Activated CD4-positive, alpha-beta T cell treated with anti-CD3 and anti-CD28 coated beads for 24 hours (primary cell): ENCODE measurements at places on chromosomes 3 and 15.

GRCh38 chr3:110568246-110568645, 503.4 kb upstream of the NECTIN3 start:
- DNase-seq, result no peak

DNA sequence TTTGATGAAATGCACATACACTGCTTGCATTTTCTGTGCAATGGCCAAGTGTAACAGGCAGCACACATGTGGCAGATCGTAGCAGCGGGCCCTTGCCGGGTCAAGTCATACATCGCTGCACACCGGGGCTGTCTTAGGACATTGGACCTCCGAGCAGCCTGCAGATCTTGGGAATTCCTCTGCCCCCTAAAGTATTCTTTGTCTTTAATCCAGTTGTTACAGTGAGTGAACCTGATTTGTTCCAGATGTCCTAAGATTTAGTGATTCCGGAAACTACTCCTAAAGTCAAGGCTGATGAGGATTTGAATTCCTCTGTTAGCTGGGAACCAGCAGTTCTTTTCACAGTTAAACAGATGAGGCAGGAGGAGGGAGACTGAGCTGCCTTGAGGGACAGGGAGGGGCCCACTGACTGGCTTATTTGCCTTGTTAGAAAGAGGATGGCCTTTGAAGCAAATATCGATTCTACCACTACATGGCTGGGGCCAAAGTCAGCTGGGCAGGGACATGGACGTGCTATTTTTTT, 190.7 kb upstream of the CTDSPL start:
- no peak for DNase-seq

DNA sequence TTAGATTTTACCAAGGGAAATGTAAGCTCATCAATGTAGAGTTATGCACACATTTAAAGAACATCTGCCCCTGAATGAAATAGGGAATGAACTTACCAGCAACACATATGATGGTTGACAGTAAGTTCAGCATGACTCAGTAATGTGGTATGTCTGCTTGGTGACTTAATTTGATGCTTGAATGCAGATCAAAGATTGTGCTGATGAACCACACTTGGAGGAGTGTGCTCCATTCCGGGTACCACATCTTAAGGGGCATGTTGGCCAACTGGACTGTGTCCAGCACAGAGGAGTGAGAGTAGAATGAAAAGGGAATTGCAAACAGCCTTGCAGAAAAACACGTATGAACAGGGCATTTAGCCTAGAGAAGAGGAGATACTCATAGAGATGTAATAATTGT, 171.0 kb upstream of the RARB start:
- DNase-seq, result no peak

DNA sequence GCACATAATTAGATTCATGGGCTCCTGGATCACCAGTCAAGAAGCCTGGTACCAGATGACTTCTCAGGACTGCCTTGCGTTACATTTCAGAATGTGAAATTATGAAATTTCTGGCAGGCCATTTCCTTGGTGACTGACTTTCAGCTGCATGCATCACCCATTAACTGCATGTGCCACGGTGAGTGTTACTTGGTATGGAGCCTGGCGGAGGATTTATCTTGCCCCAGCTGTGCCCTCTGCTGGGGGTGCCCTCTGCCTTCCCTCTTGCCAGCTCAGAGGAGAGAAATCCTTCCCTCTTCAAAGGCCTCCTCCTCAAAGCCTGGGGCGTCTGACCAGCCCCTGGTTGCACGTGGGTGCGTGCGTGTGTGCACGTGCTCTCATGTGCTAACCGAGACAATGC, 57.7 kb upstream of the CTSH start:
- no peak for DNase-seq

DNA sequence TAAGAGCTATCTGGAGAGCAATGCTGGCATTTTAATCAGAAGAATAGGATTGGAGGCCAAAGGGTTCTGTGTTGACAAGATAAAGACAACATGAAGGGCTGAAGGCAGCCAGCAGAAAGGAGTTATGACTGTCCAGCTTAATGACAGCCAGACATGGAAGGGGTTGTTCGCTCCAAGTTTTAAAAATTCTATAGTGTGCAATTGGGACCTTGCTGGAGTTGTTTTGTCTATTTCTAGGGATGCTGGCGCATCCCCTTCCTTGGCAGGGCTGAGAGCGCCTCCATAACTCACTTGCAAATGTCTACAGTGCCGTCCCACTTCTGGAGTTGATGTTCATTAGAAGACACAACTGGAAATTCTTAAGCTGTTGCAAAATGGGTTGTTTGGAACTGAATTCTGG, 200.7 kb downstream of the TLE3 start:
- no peak for DNase-seq

- DNase-seq, result no peak
Observed at GRCh38 chr3:122799322-122799721, 4.5 kb downstream of the SLC49A4 start.

DNA sequence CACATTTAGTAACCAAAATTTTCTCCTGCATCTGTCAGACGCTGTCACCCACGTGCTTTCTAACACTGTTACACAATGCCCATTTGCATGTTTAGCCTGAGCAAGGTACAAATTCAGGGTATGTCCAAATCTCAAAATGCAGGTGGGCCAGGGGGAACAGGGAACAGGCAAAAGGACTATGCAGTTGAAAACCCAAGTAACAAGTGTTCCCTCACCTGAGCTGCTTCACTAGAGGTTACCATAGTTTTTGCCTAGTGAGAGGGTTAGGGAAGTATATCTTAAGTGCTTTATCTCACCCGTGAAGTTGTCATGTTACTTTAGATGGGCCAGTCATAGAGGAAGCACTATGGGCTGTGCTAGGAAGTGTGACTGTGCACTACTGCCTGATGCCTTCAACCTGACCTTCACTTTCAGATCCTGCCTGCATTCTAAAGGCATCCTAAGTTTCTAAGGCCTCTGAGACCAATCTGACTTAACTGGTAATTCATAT, 6.0 kb upstream of the TMEM87A start:
- no peak for DNase-seq

DNA sequence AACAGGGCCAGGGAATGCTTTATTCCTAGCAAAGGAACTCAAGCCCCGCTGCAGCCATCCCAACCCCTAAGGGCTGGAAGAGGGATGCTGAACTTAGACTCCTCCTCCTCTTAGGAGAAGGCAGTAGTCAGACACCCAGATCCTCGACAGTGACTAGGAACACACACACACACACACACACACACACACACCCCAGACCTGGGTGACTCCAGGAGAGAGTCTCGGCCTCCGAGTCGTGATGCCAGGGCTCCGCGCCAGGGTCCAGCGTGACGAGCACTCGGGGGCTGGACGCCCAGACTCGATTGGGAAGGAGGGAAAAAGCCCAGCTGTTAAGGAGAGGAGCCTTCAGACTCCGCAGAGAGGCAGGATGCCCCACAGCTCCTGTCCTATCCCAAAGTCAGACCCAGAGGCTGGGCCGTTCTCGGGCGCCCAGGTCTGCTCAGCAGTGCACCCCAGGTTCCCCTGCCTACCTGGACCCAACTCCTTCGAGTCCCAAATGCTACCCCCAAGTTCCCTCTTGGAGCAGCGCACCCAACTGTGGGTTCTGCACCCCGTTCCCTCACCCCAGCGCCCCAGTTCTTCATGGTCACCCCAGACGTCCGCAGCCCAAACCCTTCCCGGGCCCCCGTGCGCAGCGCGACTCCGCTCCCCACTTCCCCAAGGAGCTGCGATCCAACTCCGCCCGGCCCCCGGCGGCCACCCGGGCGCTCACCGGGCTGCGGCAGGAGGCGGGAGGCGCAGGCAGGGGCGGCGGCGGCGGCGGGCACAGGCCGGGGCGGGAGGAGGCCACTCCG, 421 bp downstream of the BMF start:
- no peak for DNase-seq

DNA sequence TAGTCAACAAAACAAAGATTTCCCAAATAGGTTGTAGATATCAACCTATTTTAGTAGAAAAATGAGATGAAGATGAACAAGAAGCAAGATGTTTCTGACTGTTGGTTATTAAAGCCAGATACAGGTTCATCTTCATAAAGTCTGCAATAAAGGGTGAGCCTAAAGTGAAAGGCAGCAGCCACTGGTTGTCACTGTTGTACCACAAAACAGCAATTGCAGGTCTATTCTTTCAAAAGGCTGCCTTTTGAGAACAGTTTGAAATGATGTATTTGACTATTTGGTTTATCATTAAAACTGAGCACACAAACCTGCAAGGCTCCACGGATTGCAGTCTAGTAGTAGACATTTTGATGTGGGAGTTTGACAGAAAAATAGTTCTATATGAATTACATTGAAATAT, 543.4 kb downstream of the GBE1 start:
- DNase-seq, result no peak

DNA sequence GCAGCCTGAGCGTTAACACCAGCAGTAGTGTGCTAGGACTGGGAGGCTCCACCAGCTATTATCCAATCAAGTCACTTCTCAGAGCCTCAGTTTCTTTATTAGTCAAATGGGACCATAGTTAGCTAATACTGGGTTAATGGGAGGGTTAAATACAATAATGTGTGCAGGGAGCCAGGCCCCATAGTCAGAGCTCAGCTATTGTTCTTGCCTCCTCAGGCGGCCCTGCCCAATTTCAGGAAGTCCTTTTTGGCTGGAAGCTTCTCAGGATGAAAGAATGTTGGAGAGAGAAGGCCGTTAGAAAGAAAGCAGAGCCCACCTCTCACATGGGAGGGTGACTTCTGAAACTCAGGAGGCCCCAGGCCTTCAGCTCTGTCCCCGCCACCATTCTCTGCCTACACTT, 39.5 kb upstream of the SMAD6 start:
- DNase-seq, result no peak

DNA sequence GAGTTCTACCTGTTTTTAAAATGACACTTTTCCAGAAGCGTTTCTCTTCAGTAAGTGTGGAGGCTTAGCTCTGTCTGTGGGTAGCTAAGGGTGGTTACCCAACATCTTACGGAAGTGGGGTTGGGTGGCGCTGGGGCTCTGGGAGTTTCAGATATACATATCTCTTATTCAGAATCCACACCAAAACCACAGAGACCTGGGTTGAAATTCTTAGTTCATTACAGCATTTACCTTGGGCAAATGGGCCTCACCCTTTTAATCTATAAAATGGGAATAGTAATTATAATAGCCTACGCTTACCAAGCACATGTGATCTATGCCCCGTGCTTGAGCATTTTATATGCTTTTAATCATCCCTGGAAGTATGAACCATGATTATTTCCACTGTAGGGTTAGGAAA, 9.4 kb downstream of the PTPRG start:
- no peak for DNase-seq

- no peak for DNase-seq
Observed at GRCh38 chr3:45473841-45474240, 85.5 kb downstream of the LARS2 start.

DNA sequence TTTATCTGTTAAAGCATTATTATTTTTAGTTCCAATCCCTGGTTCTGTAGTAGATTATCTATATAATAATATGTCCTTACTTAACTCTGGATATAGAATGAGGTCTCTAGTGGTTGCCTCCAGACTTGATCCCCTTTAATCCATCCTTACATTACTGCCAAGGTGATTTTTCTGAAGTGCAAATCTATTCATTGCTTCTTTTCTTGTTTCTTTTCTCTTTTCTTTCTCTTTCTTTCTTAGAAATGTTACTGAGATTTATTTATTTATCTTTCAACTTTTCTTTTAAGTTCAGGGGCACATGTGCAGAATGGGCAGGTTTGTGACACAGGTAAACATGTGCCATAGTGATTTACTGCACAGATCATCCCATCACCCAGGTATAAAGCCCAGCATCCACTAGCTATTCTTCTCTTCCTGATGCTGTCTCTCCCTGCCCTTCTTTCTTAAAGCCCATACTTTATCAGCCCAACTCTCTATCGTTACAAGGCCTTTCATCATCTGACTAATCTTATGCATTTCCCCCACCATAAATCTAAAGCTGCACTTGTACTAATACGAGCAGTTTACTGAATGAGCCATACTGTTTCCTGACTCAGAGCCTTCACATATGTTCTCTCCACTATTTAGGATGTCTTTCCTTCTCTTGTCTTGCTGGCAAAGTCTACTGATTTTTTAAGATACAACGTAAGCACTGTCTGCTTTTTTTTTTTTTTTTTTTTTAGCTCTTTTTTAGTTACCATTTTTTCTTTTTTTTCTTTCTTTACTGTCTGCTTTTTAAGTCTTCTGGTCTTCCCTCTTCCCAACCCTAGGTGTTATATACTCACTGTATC, 4.6 kb downstream of the GLCE start:
- no peak for DNase-seq

DNA sequence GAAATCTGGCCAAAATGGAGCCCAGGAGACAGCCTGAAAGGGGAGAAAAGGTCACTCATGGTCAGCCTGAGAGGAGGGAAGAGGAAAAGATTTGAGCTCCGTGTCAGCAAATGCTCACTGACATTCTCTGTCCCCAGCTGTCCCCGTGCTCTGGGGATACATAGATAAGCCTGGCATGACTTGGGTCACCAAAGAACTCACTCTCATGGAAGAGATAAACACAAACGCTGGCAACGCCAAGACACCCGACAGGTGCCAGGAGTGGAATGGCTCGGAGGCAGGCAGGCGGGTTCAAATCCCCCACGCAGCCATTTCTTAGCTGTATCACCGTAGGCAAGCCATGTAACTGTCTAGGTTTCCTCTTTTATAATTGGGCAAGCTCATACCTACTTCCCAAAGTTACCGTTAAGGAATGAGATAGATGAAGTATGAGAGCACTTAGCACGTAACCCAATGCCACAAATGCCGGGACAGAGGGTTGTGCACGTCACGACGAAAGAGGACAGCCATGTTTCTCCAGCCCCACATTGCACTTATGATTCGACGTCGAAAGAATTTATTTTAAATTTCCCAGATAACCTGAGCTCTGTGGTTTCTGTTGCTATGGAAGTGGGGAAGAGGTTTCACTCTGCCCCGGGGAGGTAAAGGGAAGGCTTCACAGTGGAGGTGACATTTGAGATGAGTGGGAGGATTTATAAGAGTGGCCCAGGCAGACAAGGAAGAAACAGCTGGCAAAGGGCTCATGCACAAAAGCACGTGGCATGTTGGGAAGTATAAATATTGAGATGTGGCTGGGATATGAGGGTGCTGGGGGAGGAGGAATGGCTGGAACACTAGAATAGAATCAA, 41.4 kb upstream of the TSEN2 start:
- no peak for DNase-seq

DNA sequence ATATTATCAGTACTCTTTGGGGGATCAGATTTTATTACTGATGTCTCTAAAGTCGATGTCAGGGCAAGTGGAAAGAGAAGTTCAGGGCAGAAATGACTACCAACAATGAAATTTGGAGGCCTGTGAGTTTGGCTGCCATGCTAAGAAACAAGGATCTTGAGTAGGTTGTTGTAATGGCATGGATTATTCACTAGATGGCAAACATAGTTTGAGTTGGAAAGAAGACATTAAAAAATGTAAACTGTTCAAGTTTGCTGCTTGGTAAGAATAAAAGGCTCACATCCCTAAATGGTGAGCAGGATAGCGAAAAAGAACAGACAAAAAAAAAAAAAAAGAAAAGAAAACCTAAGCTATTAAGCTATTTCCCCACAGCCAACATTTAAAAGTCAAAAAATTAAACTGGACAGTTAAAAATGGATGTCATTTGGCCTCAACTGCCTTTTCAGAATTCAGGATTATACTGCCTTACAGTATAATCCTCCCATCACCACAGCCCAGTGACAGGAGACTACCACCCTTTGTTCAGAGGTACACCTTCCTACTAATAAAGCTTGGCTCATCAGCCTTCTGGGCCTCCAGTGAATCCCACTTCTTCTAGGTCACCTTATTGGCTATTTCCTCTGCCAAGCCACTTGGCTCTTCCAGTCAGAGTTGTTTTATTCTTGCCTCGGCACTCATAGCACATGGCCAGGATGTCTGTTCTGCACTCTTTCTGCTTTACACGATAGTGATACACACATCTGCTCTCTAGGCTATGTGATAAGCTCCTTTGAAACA, 163.7 kb downstream of the PLD1 start:
- no peak for DNase-seq
